ENCODE measurements at places on chromosomes 16 and 17.

DNA sequence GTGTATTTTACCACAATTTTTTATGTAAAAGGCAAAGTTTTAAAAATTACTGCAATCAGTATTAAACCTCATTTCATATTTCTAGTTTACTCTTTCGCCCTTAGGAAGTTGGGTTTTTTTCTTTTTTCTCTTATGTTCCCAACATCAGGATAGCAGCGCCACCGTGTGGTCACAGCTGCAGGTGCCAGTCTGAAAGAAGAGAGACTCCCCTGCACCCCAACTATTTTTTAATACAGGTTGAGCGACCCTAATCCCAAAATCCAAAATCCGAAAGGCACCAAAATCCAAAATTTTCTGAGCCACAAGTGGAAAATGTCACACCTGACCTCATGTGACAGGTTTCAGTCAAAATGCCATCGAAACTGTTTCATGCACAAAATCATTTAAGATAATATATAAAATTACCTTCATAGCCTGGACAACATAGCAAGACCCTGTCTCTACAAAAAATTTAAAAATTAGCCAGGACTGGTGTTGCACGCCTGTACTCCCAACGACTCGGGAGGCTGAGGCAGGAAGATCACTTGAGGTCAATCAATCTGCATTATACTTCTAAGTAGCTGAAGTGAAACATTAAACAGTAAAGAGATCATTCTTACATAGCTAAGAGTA is 21.8 kb upstream of the ASGR2 start:
- DNase-seq: peak; percentile 60

DNA sequence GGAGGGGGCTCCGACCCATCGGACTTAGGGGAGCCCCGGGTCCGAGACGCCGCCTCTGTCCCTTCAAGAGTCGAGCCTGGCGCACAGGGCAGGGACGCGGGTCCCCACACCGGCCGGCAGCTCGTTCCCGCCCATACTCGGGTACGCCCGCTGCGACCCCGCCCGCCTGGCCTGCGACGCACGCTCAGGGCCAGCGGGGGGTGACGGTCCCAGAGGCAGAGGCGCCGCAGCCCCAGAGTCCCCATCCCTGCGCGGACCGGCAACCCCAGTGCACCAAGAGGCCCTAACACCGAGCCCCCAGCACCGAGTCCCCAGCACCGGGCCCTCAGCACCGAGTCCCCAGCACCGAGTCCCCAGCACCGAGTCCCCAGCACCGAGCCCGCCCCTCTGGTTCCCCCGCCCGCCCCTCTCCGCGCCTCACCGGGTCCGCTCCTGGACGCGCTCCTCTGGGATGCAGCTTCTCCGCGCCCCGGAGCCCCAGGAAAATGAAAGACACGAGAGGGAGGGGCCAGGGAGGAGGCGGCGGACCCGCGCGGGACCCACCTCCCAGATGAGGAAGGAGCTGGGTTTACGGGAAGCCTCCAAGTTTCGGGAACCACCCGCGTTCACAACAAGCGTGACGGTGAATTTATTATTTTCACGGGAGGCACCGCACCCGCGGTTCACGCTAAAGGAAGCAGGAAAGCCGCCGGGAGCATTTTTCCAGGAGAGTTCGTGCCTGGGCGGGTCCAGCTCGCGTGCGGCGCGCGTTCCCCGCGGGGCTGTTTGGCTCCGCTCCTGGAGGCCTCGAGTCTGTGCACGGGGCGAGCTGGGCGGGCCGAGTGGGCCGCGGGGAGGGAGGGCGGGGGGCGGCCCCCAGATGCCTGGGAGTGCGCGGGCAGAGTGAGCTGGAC is at the start of gene SECTM1:
TSS of gene SECTM1 (minus strand) at position 488 of the 893 bp plus-strand sequence. CDS start 6,526 bp downstream, outside the sequence.
- DNase-seq: no peak

GRCh38 chr16:27598220-27598619 is 48.3 kb downstream of the KATNIP start:
- no peak for DNase-seq

DNA sequence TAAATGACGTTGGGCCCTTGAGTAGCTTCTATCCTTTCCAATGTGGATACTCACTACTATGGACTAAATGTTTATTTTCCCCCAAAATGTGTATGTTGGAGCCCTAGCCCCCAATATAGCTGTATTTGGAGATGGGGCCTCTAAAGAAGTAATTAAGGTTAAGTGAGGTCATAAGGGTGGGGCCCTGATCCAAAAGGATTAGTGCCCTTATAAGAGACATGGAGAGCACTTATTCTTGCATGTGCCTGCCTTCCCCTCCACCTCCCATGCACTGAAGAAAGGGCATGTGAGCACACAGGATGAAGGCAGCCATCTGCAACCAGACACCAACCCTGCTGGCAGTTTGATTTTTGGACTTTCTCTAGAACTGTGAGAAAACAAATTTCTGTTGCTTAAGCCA is 115.7 kb upstream of the MED13 start:
- no peak for DNase-seq

GRCh38 chr17:55366020-55366481 is 55.6 kb downstream of the MMD start:
- no peak for DNase-seq

DNA sequence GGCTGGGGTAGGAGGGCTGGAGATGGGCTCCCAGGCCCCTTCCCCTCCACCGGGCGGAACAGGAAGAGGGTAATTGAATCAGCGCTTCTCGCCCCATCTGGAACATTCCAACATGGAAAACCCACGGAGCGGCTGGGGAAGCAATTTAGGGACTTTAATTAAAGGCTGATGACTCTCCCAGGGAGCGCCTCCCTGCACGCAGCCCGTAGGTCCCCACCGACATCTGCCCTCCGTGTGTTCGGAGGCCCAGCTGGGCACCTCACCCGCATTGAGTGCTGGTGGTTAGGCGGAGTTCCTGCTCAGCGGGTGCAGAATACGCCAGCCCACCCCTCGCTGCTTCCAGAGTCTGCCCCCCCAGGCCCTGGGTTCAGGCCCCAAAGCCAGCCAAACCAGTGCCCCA is 10.0 kb downstream of the HS3ST6 start:
- no peak for DNase-seq

GRCh38 chr17:16075949-16076348 is 76.3 kb downstream of the TTC19 start:
- no peak for DNase-seq

DNA sequence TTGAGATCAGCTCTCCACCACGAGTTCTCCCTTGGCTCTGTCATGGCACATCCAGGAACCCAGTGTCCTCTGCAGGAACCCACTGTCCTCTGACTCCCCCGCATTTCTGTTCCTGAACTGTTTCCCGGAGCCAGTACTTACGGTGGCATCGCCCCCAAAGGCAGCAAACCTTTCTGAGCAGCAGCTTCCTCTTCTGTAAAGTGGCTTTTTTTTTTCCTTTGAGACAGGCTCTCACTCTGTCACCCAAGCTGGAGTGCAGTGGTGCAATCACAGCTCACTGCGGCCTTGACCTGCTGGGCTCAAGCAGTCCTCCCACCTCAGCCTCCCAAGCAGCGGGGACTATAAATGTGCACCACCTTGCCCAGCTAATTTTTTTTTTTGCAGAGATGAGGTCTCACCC is 32.2 kb downstream of the NAGPA start:
- no peak for DNase-seq

DNA sequence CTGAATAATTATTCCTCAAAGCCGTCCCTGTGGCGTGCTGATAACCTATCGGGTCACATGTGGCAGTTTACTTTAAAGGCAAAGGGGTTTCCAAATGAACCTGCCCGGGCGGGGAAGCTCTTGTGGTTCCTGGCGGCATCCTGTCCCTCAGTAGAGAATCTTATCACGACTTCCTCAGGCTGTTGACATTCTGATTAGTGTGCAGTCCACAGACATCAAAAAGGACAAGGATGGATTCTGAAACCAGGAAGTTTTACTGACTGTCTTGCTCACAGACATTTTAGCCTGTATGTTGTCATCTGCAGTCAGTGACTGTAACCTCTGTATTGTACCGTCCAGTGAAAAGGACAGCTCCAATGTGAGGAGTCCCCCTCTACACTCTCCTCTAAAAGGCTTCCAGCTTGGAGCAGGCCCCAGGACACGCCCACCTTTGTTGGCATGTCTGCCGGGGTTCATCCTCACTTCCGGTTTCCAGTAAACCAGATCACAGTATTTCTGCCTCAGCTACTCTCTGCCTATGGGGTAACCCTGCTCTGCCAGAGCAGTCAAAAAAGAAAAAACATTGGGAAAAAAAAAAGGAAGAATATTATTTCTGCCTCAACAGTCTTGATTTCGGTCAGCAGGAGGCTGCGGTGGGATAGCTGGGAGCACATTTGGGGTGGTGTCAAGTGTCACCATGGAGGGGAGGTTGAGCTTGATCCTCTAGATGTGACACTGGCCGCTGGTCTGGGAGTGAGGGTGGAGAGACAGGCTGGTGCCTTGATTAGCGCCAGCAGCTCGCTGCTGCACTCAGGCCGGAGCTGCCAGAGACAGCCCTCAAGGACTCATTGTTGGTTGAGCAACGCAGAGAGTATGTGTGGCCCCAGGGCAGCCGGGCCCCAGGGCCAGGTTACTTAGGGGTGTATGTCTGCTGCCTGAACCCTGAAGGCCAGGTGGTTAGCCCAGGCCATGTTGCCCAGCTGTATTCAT is 89.0 kb upstream of the DNAH17 start:
- no peak for DNase-seq

DNA sequence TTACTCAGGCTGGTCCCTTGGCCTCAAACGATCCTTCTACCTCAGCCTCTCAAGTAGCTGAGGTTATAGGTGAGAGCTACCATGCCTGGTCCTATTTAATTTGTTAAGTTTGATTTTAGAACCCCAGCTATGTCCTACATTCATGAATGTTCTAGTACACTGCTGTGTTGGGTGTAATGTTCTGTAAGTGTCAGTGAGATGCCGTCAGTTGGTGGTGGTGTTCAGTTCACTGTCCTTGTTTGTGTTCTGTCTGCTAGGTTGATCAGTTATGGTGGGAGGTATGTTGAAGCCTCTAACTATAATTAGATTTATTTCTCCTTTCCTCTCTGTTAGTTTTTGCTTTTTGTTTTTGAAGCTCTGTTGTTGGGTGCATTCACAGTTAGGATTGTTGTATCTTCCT is 8.3 kb downstream of the IST1 start:
- no peak for DNase-seq

GRCh38 chr17:80443916-80444643 is 29.1 kb downstream of the ENDOV start:
- DNase-seq: no peak

- no peak for DNase-seq
Measured at GRCh38 chr17:72125742-72126141, 4.9 kb downstream of the SOX9 start.

- DNase-seq: no peak
Measured at GRCh38 chr16:77748421-77749005, 26.2 kb downstream of the NUDT7 start.

DNA sequence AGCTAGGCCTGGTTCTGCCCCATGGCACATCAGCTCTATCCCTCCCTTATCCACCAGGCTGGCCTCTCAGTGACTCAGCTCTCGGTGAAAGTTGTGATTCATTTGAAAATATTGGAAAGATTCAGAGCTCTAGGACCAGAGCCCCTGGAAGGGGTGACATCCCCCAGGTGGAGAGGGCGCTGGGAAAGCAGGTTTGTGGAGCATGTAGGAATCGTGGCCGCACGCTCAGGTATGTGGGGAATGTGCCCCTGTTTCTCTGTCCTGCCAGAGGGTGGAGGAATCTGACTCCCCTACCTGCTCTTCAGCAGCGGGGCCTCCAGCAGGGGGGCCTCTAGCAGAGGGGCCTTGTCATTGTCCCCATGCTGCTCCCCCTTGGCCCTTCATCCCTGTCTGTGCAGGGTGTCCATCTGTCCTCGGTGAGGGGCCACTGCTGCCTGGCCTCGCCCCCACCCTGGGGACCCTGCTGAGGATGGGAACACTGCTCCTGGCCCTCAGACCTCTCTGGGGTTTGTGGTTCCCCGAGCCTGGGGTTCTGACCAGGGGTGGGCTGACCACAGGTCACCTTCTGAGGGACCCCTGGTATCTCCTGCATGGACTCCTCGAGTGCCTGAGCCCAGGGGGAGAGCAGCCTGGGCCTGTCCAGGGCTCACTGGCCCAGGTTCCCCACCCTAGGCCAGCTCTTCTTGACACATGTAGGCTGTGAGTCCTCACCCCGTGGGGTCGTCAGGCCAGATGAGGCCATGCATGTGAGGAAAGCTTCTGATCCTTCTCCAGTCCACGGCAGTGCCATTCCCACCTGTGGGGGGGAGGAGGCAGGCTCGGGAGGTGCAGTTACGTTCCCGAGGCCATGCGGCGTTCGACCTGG is 47.5 kb downstream of the NT5M start:
- no peak for DNase-seq

DNA sequence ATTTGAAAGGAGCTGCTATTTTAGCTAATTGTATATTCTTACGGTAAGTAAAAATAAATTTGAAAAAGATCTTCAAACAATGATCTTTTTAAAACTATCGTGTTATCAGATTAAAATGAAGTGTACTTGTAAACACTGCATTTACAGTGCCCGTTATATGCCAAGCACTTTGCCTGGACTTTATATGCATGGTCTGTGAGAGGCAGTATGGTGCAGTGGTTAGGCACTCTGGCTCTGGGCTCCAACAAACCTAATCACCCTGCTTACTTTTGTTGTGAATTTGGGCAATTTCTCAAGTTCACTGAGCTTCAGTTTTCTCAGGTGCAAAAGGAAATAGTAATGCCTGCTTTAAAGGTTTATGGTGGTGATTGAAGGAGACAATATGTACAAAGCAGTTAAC is 1.4 kb downstream of the PMP22 start:
- DNase-seq: no peak

DNA sequence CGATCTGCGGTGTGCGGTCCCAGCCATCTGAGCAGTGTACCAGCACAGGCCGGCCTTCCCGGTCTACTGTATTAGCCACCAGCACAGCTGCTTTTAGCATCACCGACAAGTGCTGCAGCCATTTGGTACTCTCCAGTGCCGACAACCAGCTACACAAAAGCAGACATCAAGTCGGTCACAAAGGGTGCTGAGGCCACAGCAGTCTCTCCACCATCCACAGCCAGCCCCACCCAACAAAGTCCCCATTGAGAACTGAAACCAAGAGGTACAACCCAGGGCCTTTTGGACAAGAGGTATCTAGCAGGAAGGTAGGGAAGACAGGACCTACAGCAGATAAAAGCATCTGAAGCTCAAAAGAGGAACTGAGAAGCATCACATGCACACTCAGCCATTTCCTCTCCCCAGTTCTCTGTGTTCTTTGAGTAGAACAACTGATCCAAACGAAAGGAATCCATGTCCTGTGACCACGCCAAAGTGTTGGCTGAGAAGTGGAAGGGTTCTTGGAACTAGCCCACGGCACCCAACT is 9.5 kb downstream of the MTMR4 start:
- DNase-seq: no peak

DNA sequence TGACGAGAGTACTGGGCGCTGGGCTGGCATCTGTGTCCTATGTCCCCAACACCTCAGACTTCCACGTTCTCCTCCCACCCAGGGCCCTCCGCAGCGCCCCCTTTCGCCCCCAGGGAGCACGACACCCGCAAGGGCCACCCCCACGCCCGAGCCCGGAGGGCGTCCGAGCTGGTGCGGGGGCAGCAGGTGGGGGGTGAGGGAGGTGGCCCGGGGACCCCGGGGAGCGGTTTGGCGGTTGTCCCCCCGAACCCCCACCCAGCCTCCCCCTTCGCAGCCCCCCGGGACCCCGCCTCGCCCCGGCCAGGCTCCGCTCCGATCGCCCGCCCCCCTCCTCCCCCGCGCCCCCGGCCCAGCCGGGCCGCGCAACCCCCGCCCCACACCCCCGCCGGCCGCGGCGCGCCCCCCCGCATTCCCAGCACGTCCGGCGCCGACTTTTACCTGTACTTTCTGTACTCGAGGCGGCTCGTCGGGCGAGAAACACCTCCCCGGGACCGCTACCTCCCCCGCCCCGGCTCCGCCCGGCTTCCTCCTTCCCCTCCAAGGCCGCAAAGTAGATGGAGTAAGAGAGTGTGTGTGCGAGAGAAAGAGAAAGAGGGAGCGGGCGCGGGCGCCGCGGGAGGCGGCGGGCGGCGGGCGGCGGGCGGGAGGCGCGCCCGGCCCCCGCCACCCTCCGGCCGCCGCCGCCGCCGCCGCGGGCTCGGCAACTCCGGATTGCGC is 901 bp downstream of the CDYL2 start:
- no peak for DNase-seq

All from stimulated activated CD8-positive, alpha-beta memory T cell treated with anti-CD3 and anti-CD28 coated beads, Interleukin-4, amount 100 ng/mL, for 1 hour (primary cell).